Urinary bladder (tissue), 4 donors: ENCODE measurements at places on chromosomes 12 and 14. TPM values are rescaled to one million over a fixed set of nuclear protein-coding genes. Genes with fewer than 3 reads are reported as not detected.

Gene TAS2R9
- 0.37 TPM for total RNA-seq

Gene PIANP
- total RNA-seq, result 1.1 TPM

Gene RASSF9
- total RNA-seq, result 10.4 TPM

Gene TAS2R14
- total RNA-seq, result 20.3 TPM

Gene SLC22A17
- total RNA-seq, result 30.5 TPM

Gene MAP1LC3B2
- not detected for total RNA-seq

Gene PRB2
- not detected for total RNA-seq

Gene POLE
- 49.7 TPM for total RNA-seq

Gene GPRC5A
- total RNA-seq, result 12.1 TPM

- no peak for DNase-seq
Measured at GRCh38 chr12:2173971-2174370, 121.2 kb downstream of the CACNA1C start.

GRCh38 chr12:124651516-124652273, 84.3 kb upstream of the NCOR2 start:
- DNase-seq, result no peak

DNA sequence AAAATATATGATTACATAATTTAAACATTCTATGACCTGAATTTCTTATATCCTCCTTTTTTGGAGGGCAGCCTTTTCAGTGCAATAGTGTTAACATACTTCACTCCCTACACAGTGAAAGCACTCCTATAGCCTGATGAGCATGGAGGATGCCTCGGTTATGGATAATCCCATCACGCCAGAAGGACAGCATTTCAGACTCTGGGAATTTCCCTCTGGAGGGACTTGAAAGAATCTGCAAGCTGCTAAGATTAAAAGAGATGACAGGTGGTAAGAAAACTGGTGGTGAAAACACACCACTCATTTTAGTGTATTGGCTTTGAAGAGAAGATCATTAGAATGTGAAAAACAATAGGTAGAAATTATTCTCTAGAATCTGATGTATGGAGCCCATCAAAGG, 99.3 kb upstream of the LMNTD1 start:
- DNase-seq, result no peak

DNA sequence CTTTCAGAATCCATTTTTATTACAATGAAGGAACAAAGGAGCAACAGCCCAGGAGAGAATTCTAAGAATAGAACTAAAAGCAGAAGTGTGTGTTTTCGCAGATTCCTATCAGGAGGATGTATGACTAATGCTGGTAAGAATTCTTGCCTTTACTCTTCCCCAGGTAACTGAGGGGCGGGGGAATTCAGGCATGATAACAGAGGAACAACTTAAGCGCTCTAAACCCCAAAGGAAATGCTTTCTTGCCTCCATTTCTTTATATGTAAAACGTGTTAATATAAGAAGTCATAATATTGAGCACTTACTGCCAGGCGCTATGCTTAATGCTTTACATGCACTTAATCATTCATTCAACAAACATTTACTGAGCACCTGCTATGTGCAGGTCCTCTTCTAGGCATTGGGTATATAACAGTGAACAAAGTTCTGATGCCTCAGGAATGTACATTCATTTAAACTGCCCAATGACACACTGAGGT, 4.5 kb downstream of the HCAR1 start:
- peak; percentile 59 for DNase-seq

DNA sequence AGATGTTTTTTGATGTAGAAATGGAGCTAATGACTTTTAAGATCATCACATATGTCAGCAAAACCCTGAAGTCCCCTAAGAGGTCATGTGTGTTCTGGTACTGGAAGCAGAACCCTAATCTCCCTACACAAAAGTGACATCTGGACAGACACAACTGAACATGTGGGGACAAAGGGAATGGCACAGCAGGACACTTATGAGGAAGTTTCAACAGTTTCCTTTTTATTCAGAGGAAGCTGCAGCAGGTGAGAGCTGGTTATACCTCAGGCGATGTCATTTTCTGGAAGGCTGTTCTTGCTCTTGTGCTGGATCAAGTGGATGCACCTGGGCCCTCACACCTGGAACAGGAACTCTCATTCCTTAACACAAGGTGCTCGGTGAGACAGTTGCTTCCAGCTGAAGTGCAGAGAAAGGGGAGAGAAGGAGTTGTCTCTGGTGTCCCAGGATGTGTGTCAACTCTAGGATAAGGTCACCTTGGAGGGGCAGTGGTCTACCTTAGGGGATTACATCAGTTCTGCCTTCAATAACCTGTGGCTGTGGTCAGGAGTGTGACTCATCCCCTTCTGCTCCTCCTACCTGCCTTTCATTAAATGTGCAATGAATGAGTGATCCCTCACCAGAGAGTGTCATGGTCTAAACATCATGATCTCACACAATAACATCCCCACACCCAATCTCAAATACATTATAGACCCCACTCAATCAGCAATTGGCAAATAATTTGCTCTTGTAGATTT, 463.4 kb downstream of the TMEM121 start:
- no peak for DNase-seq

- DNase-seq, result no peak
Measured at GRCh38 chr14:49972823-49973222, 79.9 kb downstream of the ARF6 start.

GRCh38 chr14:76329951-76330350, 46.0 kb upstream of the ESRRB start:
- DNase-seq, result no peak

DNA sequence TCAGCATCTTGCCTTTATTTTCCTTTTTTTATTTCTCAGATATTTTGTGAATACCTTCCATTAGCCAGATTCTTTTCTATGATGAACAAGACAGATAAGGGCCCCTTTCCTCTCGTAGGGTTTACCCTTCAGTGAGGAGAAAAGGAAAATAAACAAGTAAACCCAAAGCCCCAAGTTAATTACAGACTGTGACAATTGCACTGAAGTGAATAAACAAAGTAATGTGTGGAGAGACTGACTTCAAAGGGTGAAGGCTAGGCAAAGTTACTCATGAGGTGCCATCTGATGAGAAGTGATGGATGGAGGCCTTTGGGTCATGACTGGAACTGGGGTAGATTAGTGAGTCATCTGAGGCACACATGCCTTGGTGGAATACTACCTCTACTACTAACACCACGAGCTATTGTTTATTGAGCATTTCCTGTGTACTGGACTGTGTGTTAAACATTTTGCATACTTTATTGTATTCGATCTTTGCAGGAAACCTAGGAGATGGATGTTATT, 143.4 kb upstream of the PRICKLE1 start:
- DNase-seq, result no peak

- DNase-seq, result no peak
Measured at GRCh38 chr12:77932216-77932615, 101.5 kb downstream of the NAV3 start.

DNA sequence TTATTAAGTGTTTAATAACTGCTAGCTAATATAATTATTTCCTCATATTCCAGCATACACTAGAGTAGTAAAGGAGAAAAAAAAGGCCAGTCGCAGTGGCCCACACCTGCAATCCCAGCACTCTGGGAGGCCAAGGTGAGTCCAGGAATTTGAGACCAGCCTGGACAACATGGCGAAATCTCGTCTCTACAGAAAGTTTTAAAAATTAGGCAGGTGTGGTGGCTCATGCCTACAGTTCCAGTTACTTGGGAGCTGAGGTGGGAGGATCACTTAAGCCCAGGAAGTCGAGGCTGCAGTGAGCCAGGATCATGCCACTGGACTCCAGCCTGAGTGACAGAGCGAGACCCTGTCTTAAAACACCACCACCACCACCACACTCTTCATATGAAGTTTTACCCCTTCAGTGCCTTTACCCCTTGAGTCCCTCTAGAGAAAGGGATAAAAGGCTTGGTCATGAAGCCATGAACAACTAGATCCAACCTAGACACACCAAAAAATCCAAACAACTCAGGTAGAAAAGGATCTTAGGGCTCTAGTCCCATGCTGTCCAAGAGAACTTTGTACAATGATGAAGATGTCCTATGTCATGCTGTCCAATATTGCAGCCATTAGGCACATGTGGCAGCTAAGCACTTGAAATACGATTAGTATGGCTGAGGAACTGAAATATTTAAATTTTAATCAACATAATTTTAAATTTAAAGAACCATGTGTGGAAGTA, 29.6 kb downstream of the ATXN2 start:
- no peak for DNase-seq

DNA sequence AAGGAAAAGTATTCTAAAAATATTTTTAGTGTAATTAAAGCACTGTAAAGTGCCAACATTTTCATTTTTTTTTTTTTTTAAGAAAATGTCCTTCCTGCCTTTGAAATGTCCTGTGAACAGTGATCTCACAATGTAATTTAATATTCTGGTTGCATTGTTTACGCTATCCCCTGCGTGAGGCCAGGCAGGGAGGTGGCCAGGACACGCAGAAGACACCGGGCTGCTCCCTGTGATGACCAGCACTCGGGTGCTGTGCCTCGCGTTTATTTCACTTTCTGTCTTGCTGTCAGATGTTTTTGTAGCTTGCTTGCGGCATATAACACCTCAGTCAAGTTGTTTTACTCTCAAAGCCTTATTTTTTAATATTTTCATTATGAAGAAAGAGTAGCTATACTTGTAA, 18.5 kb downstream of the PIWIL1 start:
- DNase-seq, result no peak

DNA sequence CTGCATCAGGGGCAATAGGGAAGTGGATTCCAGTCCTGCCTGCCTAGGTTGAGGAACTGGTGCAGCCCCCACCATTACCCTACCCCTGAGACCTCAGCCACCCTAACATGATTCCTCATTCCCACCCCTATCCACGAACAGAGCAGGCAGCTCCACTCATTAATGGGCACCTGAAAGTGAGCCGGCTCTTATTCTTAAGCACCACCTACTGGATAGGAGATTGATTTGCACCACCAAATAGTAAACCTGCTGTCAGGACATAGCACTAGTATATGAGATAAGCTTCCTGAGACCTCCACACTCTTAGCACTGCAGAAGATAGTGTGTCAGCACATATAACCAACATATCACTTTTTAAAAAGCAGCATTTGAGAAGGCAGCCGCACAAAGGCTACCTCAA, 573.2 kb downstream of the SOX5 start:
- no peak for DNase-seq

DNA sequence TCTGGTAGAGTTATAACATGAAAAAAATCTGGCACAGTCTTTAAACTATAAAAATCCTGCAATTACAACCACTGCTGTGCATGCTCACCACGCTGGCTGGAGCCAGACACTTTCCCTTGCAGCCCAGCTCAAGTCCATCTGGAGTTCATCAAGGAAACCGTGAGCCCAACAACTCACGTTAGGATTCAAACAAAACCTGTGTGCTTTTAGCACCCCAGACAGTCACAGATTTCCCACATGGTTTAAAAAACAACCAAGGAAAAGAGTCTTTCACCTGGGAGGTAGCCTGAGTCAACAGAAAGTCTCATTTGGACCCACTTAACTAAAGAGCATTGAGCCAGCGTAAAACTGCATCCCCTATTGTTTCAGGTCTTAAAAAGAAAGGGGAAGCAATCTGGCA, 4.7 kb downstream of the LRIG3 start:
- peak; percentile 62 for DNase-seq

DNA sequence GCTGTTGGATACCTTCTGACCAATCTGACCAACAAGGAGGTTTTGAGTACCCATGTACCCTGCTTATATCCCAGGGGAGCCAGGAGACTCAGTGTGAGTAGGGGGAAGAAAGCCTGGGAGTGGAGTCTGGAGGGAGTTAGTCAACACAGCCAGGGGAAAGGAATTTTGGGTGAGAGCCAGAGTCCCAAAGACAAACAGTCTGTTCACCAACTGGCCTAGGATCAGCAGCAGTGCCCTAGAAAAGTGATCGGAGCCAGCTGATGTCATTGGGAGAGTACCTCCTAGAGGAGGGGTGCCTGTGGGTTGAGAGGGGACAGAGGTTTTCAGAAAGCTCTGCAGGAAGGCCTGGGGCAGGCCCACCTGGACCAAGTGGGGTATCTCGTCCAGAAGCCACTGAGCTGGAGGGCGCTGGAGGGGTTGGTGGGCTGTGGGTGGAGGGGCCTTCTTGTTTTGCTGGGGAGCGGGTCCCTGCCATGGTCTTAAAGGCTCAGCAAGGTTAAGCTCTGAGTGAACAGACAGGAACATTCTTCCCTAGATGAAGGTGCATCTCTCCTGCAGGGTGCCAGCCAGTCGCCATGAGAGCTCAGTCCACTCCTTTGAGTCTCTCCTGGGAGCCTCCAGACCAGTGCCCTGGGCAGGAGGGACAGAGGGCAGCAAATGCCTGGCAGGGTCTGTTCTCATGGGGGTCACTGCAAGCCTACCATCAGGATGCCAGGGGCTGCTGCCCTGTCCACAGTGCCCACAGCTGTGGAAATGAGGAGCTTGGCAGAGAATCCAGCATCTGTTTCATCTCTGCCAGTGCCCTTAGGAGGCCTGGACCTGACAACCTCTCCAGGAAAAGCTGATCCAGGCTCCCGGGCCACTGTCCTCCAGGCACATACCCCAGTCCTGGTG, 63.6 kb downstream of the CHGA start:
- DNase-seq, result no peak

GRCh38 chr12:65263777-65264176, 14.7 kb upstream of the MSRB3 start:
- DNase-seq, result no peak

- DNase-seq, result no peak
Measured at GRCh38 chr12:23277831-23278230, 652.9 kb downstream of the ETNK1 start.

DNA sequence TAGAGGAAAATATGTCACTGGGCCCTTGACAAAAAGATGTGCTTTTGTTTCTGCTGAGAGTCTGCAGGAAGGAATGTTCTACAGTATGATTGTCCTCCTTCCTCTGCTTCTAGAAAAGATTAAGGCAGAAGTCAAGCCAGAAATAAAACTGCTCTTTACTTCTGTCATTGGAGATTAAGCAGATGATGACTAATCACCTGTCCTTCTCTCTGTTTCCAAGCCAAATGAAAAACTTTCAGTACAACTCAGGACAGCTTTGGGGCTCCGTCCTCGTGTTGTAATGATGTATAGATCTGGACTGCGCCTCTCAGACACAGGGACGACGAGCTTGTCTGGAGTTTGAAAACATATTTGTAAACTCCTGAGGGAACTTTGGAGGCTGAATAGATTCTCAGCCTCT, 159.3 kb downstream of the DYRK2 start:
- DNase-seq, result no peak

DNA sequence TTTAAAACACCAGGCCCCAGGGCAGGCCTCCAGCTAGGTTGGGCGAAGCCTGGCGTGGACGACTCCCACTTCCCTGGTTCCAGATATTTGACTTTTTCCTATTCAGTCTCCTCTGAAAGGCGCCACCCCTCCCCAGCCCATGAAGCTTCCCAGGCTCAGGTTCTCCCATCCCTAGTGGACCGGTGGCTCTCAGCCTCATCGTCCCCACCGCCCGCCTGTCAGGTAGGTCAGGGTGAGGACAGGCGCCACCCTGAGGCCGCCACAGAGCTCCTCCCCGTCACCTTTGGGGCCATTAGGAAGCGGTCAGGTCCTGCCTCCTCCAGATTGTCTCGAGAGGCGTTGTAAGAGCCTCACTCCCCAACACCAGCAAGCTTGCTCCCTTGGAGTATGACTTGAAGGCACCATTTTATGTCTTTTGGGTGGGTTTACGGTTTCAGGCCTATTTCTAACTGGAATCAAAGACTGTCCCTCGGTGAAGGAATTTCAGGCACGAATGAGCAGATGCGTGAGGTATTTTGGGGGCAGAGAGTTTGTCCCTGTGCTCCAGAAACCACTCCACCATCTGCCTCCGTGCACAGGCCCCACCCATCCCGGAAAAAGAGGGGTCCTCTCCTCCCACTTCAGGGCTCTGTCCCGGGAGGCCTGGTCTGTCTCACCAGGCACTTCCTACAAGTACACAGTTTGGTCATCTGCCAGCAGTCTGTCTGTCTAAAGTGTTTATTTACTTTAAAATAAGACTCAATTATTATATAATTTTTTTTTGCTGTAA, 55.6 kb downstream of the TSPAN9 start:
- DNase-seq, result no peak
